Naive thymus-derived CD8-positive, alpha-beta T cell (primary cell): ENCODE measurements at places on chromosomes 1 and 21. TPM values are rescaled to one million over a fixed set of nuclear protein-coding genes. Genes with fewer than 3 reads are reported as not detected.

GRCh38 chr1:59219916-59220315 is 77.0 kb upstream of the FGGY start:
- H3K4me1 ChIP-seq, result peaks cover 2% of the 10 kb centered on the region
- DNase-seq, result no peak
- peaks cover 8% of the 10 kb centered on the region for H3K36me3 ChIP-seq
- no peak overlapping the region for H3K27ac ChIP-seq
- H3K27me3 ChIP-seq, result no peaks in the 10 kb centered on the region

- peaks cover 65% of the 10 kb centered on the region for H3K4me1 ChIP-seq
- H3K27ac ChIP-seq, result peak overlapping the region; percentile 86
- peaks cover 69% of the 10 kb centered on the region for H3K36me3 ChIP-seq
- no peak for DNase-seq
- no peaks in the 10 kb centered on the region for H3K27me3 ChIP-seq
Measured at GRCh38 chr1:207335695-207336363, 14.4 kb downstream of the CD55 start.

DNA sequence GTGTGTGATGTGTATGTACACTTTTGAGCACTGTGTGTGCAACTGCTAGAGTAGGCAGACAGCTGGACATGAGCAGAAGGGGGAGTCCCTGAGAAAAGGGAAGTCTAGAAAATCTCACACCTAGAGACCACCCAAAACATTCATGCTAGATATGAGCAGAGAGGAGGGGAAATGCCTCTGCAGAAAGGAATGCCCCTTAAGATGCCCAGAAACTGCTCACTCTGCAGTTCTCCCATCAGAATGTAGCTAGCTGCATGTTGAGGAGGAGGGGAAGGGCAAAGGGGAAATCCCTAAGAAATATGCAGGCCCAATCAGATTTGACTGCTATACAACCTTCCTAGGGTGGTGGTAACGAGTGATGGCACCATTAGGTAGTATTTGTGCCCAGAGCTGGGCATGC is 31.8 kb upstream of the MAGOH start:
- no peaks in the 10 kb centered on the region for H3K27me3 ChIP-seq
- no peak for DNase-seq
- H3K4me1 ChIP-seq, result no peaks in the 10 kb centered on the region
- no peaks in the 10 kb centered on the region for H3K36me3 ChIP-seq

DNA sequence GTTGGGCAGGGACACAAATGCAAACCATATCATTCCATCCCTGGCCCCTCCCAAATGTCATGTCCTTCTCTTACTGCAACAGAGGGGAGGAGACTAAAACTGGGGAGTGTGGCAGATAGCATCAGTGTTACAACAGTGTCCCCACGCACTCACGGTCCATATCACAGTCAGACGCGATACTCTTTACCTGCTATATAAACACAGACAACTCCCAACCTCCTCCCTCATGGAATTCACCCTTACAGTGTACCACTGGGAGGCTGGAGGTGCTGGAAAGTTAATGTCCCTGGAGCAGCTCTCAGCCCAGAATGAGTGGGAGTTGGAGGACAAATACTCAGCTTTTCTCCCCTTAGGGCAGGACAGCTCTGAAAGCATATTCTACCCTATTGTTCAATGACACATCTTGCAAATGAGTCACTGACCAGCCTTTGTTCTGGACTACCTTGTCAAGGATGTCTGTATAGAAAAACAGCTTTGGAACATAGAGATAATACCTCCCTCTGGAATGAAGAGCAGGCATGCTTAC is 445.9 kb downstream of the SETD4 start:
- no peak overlapping the region for H3K4me3 ChIP-seq
- DNase-seq, result no peak
- H3K27ac ChIP-seq, result no peak overlapping the region
- no peaks in the 10 kb centered on the region for H3K36me3 ChIP-seq
- peaks cover 3% of the 10 kb centered on the region for H3K27me3 ChIP-seq
- peaks cover 1% of the 10 kb centered on the region for H3K4me1 ChIP-seq

The GJA5 gene
- total RNA-seq, result not detected

The OR2L5 gene
- total RNA-seq, result 0.19 TPM
